ENCODE measurements at places on chromosomes 16 and 17.

DNA sequence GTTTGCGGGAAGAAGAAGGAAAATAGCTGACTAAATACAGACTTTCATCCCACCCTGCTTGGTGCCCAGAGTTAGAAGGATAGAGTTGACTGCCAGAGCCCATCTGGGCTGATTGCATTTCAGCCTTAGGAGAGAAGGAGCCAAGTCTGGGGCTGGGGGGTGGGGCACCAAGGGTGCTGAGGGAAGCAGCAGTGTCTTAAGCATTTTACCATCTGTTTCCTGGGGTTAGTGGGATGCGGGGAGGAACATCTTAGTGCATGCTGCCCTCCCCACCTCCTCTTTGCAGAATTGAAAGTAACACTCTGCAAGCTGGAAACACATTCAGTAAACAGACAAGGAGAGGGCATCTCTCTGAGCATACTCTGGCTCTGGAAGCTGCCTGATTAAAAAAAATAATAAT, 1.5 kb upstream of the ARL5C start:
- DNase-seq: peak; percentile 79

- DNase-seq: peak; percentile 24
Measured at GRCh38 chr16:83887564-83887963, 11.4 kb upstream of the MLYCD start.

DNA sequence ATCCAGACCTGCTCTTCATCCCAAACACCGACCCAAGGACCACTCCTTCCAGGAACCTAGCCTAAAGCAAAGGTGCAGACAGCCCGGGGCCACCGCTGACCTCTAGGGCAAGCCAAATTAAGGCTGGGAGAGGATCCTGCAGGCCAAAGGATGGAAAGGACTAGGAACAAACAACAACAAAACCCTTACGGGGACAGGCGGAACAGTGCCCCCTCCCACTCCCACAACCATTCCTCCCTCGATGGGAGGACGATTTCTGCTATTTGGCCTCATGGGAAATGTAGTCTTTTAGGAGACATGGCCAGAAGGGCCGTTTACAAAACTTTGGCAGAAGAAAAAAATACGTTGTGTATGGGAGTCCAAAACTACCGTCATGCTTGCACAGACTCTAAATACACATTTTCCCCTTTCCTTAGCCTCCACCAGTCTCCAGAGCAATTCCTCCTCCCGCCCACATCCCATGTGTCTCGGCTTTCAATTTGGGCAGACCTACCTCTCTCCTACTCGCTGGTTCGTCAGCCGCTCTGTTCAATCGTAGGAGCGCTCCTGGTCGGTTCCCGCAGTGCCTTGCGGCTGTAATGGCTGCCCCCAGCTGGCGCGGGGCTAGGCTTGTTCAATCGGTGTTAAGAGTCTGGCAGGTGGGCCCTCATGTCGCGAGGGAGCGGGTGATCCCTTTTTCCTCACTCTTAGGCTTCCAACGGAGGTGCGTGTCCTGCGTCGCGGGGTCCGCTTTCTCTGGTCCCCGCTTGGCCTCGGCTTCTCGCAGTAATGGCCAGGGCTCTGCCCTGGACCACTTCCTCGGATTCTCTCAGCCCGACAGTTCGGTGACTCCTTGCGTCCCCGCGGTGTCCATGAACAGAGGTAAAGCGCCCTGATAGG, at the start of gene ERAL1:
TSS of gene ERAL1 (plus strand) at position 560 of the 879 bp plus-strand sequence. CDS start at position 579, 19 bp downstream.
- peak; percentile 89 for DNase-seq

GRCh38 chr17:37752482-37752881, 7.6 kb upstream of the HNF1B start:
- no peak for DNase-seq

DNA sequence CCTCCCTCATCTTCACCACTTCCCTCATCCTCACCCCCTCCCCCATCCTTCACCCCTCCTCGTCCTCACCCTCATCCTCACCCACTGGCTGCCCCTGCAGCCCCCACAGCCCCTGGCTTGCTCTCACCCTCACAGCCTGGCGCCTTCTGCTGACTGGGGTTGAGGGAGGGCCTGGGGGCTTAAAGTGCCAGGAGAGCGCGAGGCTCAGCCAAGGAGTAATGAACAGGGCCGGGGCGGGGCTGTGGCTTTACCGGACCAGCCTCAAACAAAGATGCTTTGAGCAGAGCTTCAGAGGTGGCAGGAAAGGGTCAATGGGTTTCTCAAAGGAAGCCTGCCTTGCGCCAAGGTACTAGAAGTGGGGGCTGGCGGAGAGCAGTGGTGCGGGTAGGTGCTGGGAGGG, at the start of gene PRSS33:
TSS of gene PRSS33 (minus strand) at position 155 of the 400 bp plus-strand sequence. CDS start 1,013 bp downstream, outside the sequence.
- no peak for DNase-seq

- peak; percentile 77 for DNase-seq
Measured at GRCh38 chr17:1039511-1040215, 42.7 kb downstream of the TIMM22 start.

GRCh38 chr17:82596837-82597672, 51.2 kb downstream of the WDR45B start:
- DNase-seq: no peak

DNA sequence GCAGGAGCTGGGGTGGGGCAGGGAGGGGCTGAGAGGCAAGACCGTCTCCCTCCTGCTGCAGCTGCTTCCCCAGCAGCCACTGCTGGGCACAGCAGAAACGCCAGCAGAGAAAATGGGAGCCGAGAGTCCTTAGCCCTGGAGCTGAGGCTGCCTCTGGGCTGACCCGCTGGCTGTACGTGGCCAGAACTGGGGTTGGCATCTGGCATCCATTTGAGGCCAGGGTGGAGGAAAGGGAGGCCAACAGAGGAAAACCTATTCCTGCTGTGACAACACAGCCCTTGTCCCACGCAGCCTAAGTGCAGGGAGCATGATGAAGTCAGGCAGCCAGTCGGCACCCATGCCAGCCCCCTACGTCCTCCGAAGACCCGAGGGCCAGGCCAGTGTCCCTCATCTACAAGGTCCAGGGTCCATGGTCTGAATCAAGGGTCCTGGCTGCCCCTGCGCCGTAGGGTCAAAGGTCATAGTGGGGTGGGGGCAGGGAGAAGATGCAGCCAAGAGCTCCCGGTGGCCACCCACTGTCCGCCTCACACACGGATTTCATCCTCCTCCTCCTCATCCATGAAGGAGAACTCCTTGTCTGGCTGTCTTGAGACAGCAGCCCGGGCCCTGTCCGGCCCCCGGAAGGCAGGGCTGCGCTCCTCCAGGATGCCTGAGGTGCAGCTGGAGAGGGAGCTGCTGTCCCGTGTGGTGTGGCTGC, 23.4 kb upstream of the CPSF4L start:
- no peak for DNase-seq

DNA sequence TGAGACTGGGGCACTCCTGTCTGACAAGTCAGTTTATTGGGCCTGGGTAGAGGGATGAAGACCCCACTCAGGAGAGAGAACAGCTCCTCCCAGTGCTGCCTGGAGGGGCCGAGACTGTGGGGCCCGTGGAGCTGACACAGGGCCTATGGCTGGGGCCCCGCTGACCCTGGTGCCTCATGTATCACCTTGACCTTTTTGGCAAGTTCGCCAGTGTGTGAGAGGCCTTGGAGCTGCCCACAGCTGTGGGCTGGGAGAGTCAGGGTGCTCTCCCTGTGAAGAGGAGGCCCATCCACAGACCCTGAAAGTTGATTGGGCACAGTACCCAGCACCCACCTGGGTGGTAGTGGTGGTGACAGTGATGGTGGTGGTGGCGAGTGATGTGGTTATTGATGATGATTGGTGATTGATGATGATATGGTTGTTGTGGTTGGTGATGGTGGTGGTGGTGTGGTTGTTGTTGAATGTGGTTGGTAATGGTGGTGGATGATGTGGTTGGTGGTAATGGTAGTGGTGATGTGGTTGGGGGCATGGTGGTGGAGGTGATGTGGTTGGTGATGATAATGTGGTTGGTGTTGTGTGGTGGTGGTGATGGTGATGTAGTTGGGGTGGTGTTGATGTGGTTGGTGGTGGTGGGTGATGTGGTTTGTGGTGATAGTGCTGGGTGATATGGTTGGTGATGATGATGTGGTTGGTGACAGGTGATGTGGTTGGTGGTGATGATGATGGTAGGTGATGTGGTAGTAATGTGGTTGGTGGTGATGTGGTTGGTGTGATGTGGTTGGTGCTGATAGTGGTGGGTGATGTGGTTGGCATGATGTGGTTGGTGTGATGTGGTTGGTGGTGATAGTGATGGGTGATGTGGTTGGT, 29.1 kb downstream of the BAHCC1 start:
- DNase-seq: no peak

- DNase-seq: no peak
Measured at GRCh38 chr16:70432356-70432722, 6.6 kb downstream of the ST3GAL2 start.

GRCh38 chr16:23504076-23504452, 6.2 kb downstream of the GGA2 start:
- no peak for DNase-seq

- DNase-seq: no peak
Measured at GRCh38 chr16:80384862-80385261, 155.9 kb upstream of the DYNLRB2 start.

DNA sequence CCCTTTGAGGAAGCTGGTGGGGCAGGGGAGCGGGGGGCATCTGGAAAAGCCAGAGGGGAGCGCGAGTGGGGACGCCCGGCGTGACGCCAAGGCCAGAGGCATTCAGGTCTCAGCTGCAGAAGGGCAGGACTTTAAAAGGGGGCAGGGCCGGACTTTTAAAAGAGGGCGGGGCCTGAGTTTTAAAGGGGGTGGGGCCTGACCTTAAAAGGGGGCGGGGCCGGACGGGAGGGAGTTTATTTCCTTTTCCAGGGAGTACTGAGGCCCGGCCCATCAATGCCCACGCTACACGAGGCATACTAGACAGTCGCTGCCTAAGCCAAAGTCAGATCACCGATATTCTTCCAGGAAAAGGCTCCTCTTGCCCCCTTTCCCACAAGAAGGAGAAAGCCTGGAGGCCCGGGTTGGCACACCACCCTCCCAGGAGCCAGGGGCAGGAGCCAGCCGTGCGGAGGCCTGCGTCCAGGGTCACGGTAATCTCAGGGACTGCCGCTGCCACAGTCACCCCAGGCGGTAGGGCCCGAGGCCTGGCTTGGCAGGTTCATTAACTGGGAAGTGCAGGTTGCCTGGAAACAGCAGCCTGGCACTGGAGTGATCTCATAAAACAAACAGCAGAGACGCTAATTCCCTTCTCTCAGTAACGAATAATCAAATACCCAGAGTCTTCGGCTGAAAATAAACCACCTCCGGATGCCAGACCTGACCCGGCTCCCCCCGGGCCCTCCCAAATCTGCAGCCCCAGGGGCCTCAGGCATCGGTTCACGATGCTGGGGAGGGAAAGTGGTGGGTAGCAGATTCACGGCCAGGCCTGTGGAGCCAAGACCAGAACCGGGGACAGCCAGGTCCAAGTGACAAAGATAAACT, 90.7 kb downstream of the TIMM22 start:
- DNase-seq: no peak

DNA sequence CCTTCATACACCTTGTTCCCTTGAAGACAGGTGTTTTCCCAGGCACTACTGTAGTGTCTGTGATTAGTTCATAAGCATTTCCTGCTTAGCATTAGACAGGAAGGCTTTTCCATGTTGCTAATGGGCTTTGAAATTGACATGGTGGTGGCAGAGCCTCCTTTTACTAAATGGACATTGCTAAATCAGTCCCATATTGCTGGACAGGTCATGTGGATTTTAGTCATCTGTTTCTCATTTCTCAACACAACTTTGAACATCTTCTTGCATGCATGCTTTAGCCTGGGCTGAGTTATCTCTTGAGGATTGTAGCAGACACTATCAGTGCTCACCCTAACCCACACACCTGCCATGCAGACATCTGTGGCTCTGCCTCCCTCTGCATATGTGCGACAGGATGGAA, 13.7 kb upstream of the BCO1 start:
- DNase-seq: no peak

DNA sequence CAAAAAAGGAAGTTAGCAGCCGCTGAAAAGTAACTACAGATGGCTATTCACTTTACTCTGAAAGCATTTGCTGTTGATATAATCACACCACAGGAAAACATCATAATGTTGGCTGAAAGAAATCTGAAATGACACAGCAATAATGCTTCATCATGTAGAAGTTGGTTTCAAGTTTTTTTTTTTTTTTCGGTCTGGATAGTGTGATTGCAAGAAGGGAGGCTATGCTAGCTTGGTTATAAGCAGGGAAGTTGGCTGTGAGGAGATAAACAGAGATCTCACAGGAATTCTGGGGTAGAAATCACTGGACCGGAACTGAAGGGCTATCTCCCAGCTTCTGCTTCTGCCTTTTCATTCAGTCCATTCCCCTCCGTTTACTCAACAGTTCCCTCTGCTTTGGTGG, 57.9 kb downstream of the MYO1D start:
- DNase-seq: no peak

DNA sequence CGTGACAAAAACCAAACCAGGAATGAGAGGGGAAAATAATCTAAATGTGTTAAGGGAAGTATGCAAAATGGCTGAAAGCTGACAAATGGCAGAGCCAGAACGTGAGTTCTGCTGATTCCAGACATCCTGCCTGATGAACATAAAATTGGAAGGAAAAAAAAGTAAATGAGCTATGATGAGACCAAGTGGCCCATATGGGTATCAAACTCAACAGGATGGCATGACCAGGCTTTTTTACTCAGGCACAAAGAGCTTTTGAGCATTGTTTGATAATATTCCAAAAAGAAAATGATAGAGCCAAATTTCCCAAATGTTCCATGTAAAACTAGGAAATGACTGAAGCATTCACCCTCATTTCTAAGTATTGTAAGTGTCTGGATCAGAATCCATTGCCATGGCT, 449.2 kb downstream of the CDH13 start:
- no peak for DNase-seq

GRCh38 chr16:30894540-30895368, 877 bp upstream of the BCL7C start:
- DNase-seq: peak; percentile 45

DNA sequence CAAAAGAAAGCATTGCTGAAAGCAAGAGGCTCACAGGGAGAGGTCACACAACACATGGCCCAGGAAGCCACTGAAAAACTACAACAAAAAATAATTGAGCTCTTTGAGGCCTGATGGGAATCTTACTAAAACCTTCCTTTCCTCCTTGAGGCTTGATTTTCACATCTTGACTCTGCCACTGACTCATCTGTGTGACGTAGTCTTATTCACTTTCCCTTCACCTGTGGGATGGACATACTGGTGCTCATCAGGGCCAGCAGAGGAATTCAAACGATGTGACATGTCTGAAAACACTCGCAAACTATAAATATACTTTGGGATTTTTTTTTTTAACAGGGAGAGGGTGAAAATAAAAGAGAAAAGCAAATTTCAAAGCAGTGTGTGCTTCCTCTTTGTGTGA, 78.3 kb upstream of the ASIC2 start:
- DNase-seq: no peak

- peak; percentile 74 for DNase-seq
Measured at GRCh38 chr17:17819561-17819995, 17.2 kb downstream of the SREBF1 start.

GRCh38 chr16:48611329-48612137, 1.6 kb upstream of the N4BP1 start:
- no peak for DNase-seq

DNA sequence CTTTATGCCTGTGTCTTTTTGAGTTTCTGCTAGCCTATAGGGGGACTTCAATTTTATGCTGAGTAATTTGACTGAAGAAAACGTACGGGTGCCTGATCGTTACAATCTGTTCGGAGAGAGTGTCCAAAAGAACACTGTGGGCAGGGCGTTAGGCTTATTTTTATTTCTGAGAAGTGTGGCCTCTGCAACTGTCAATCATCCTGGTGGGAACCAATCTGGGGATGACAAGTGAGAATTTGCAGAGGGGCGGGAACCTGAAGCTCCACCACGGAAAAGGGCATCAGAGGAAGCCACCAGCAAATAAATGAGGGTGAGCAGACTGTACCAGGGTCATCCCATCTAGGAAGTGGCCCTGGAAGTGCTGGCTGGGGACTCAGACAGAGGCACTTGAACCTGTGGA, 12.0 kb upstream of the CDYL2 start:
- no peak for DNase-seq

GRCh38 chr16:11233727-11234376, 22.2 kb downstream of the SOCS1 start:
- DNase-seq: no peak
